Osteocyte (in vitro differentiated cells): ENCODE measurements at places on chromosomes 4 and X. TPM values are rescaled to one million over a fixed set of nuclear protein-coding genes. Genes with fewer than 3 reads are reported as not detected.

GRCh38 chr4:22514481-22514880, 1.4 kb downstream of the ADGRA3 start:
- DNase-seq, result no peak
- H3K27me3 ChIP-seq, result no peaks in the 10 kb centered on the region
- no peaks in the 10 kb centered on the region for H3K36me3 ChIP-seq
- peak overlapping the region; percentile 92 for H3K27ac ChIP-seq
- peak overlapping the region; percentile 96 for H3K4me3 ChIP-seq
- H3K4me1 ChIP-seq, result peaks cover 25% of the 10 kb centered on the region

DNA sequence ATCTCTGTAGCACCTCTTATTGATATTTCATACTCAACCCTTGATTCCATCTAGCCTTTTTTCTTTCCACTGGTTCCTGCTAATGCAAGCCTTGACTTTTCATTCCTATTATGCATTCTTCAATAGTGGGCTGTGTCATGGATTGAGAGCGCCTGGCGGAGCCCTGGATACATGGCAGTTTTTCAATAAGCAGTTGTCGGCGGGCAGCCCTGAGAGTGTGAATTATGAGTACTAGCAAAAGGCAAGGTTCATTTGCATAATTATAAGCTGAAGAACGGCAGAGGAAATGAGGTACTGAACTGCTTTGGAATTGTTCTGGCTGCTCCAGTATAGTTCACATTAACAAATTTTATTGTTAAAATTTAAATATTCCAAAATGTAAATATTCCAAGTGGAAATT, 339.7 kb upstream of the VCX start:
- no peak overlapping the region for H3K27ac ChIP-seq
- peaks cover 6% of the 10 kb centered on the region for H3K27me3 ChIP-seq
- H3K4me1 ChIP-seq, result no peaks in the 10 kb centered on the region
- H3K4me3 ChIP-seq, result no peak overlapping the region
- no peak for DNase-seq
- no peaks in the 10 kb centered on the region for H3K36me3 ChIP-seq

GRCh38 chr4:160510928-160511327, 1408.0 kb downstream of the RAPGEF2 start:
- no peak overlapping the region for H3K4me3 ChIP-seq
- DNase-seq, result no peak
- no peaks in the 10 kb centered on the region for H3K4me1 ChIP-seq
- H3K27ac ChIP-seq, result no peak overlapping the region
- H3K27me3 ChIP-seq, result no peaks in the 10 kb centered on the region
- no peaks in the 10 kb centered on the region for H3K36me3 ChIP-seq

- no peak overlapping the region for H3K4me3 ChIP-seq
- peaks cover 19% of the 10 kb centered on the region for H3K4me1 ChIP-seq
- H3K27ac ChIP-seq, result no peak overlapping the region
Observed at GRCh38 chrX:9829308-9830267, 43.4 kb downstream of the SHROOM2 start.

TAF1 gene
- 32.3 and 33.9 TPM in 2 replicates for total RNA-seq

GRCh38 chr4:188578657-188579056, 439.4 kb downstream of the TRIML1 start:
- no peak overlapping the region for H3K4me3 ChIP-seq
- DNase-seq, result no peak
- no peaks in the 10 kb centered on the region for H3K36me3 ChIP-seq
- H3K4me1 ChIP-seq, result no peaks in the 10 kb centered on the region
- H3K27ac ChIP-seq, result no peak overlapping the region

GRCh38 chr4:113607998-113608397, 153.5 kb downstream of the CAMK2D start:
- DNase-seq, result no peak
- H3K36me3 ChIP-seq, result peaks cover 42% of the 10 kb centered on the region
- H3K4me1 ChIP-seq, result peaks cover 9% of the 10 kb centered on the region
- no peak overlapping the region for H3K4me3 ChIP-seq
- no peak overlapping the region for H3K27ac ChIP-seq

- no peaks in the 10 kb centered on the region for H3K27me3 ChIP-seq
- no peak overlapping the region for H3K4me3 ChIP-seq
- no peak overlapping the region for H3K27ac ChIP-seq
- peaks cover 6% of the 10 kb centered on the region for H3K36me3 ChIP-seq
- no peak for DNase-seq
Observed at GRCh38 chr4:958696-959337, 14.6 kb downstream of the DGKQ start.

RXFP1 gene
- not detected in 2 replicates for total RNA-seq

GRCh38 chr4:153570228-153570973, 104.2 kb downstream of the TMEM131L start:
- peaks cover 9% of the 10 kb centered on the region for H3K4me1 ChIP-seq
- H3K27ac ChIP-seq, result no peak overlapping the region
- no peak for DNase-seq
- no peak overlapping the region for H3K4me3 ChIP-seq
- no peaks in the 10 kb centered on the region for H3K27me3 ChIP-seq

CSAG1 gene
- not detected in 2 replicates for total RNA-seq

TMEM271 gene
- total RNA-seq, result not detected in 2 replicates

GRCh38 chr4:8281519-8282133, 12.1 kb downstream of the HTRA3 start:
- no peak for DNase-seq
- H3K4me1 ChIP-seq, result peaks cover 22% of the 10 kb centered on the region
- H3K4me3 ChIP-seq, result no peak overlapping the region
- H3K27ac ChIP-seq, result no peak overlapping the region
- no peaks in the 10 kb centered on the region for H3K36me3 ChIP-seq
- H3K27me3 ChIP-seq, result no peaks in the 10 kb centered on the region

- DNase-seq, result no peak
- no peak overlapping the region for H3K27ac ChIP-seq
- H3K27me3 ChIP-seq, result no peaks in the 10 kb centered on the region
Observed at GRCh38 chr4:150181536-150181935, 103.3 kb downstream of the DCLK2 start.

GRCh38 chr4:68708566-68708965, 38.1 kb upstream of the UGT2B15 start:
- no peaks in the 10 kb centered on the region for H3K36me3 ChIP-seq
- no peak overlapping the region for H3K27ac ChIP-seq
- no peak for DNase-seq
- no peaks in the 10 kb centered on the region for H3K27me3 ChIP-seq
- no peaks in the 10 kb centered on the region for H3K4me1 ChIP-seq

DNA sequence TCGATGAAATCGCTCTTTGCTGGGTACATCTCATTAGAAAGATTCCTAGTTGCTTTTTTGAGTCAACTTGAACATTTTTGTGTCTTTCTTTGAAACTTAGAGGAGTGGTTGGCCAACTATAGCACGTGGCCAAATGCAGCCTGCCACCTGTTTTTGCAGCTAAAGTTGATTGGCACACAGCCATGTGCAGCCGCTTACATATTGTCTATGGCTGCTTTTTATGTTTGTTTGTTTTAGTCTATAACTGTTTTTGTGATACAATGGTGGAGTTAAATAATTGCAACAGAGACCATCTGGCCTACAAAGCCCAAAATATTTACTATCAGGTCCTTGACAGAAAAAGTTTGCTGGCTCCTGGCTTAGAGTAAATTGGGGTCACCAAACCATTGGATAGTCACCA, 86.3 kb downstream of the CLCN4 start:
- H3K36me3 ChIP-seq, result no peaks in the 10 kb centered on the region
- H3K27me3 ChIP-seq, result no peaks in the 10 kb centered on the region
- H3K4me3 ChIP-seq, result no peak overlapping the region
- no peak overlapping the region for H3K27ac ChIP-seq
- DNase-seq, result no peak

- peaks cover 47% of the 10 kb centered on the region for H3K27me3 ChIP-seq
- DNase-seq, result no peak
- H3K36me3 ChIP-seq, result no peaks in the 10 kb centered on the region
- H3K4me3 ChIP-seq, result no peak overlapping the region
Observed at GRCh38 chr4:76095568-76095967, 21.1 kb downstream of the ART3 start.

DNA sequence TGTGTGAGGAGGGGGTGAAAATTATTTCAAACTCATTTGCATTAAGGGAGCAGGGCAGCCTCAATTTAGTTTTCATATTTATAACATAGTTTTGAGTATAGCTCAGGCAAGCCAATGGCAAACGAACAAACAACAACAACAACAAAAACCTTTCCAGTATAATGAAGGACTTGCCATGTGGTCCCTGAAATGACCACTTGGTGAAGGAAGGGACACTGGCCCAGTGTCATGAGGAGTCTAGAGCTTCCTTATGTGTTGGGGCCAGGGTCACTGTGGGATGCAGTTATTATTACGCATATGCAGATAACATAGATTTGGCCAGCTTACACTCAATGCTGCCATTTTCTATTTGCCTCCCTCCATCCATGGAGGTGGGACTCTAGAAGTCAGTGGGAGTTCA, 23.3 kb downstream of the NKX3-2 start:
- H3K36me3 ChIP-seq, result no peaks in the 10 kb centered on the region
- H3K27me3 ChIP-seq, result peaks cover 40% of the 10 kb centered on the region
- H3K4me1 ChIP-seq, result no peaks in the 10 kb centered on the region
- H3K4me3 ChIP-seq, result no peak overlapping the region

NMU gene
- not detected in 2 replicates for total RNA-seq

DNA sequence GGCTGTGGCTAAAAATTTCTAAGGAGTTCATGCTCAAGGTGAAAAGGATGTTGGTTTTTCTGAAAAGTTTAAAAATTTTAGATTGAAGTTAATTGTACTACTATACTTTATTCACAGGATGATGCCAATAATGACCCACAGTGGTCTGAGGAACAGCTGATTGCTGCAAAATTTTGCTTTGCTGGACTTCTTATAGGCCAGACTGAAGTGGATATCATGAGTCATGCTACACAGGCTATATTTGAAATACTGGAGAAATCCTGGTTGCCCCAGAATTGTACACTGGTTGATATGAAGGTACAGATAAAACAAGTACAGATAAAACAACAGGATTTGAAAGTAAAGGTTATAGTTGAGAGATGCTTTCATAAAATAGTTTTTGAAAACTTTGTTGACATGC, 12.2 kb downstream of the PAICS start:
- no peaks in the 10 kb centered on the region for H3K4me1 ChIP-seq
- no peak for DNase-seq
- H3K27me3 ChIP-seq, result no peaks in the 10 kb centered on the region
- H3K36me3 ChIP-seq, result peaks cover 42% of the 10 kb centered on the region
- no peak overlapping the region for H3K4me3 ChIP-seq

GRCh38 chrX:115562480-115562847, 1.5 kb downstream of the PLS3 start:
- peak overlapping the region; percentile 100 for H3K4me3 ChIP-seq
- DNase-seq, result no peak
- peaks cover 20% of the 10 kb centered on the region for H3K36me3 ChIP-seq

GSX2 gene
- 0.35 and 0.47 TPM in 2 replicates for total RNA-seq

- H3K36me3 ChIP-seq, result no peaks in the 10 kb centered on the region
- no peak overlapping the region for H3K4me3 ChIP-seq
- H3K4me1 ChIP-seq, result no peaks in the 10 kb centered on the region
Observed at GRCh38 chr4:144451766-144452450, 194.0 kb upstream of the HHIP start.

DNA sequence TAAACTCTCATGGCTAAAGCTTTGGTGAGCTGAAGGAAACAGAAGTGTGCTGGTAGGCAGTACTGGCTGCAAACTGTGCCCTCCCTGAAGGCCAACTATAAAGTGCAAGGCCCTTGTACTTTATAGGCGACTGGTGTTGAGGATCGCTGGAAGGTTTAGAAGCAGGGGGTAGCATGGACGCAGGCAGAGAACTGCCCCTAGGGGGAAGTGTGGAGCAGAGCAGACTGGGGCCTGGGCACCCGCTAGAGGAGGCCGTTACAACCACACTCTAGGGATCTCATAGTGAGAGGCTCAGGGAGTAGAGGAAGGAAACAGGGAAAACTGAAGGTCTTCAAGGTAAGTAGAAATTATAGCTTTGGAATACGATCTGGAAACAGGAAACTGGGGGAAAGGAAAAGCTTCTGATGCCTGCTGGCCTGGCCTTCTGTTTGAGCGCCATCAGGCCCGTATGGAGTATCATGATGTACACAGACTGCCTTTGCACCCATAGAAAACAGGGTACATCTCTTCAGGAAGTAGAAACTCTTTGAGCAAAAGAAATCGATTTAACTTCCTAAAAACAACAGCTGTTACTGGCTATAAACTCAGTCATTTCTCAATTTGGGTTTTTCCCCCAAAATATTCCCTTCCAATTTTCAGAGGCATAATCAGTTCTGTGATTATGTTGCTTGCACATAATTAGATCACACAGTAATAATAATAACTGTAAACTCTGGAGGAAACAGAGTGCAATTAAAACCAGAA, 23.9 kb upstream of the TMSB4X start:
- H3K4me3 ChIP-seq, result no peak overlapping the region
- peaks cover 42% of the 10 kb centered on the region for H3K4me1 ChIP-seq
- H3K27me3 ChIP-seq, result no peaks in the 10 kb centered on the region
- H3K27ac ChIP-seq, result peak overlapping the region; percentile 47
- H3K36me3 ChIP-seq, result no peaks in the 10 kb centered on the region

GRCh38 chr4:155468282-155468681, 91.5 kb upstream of the MAP9 start:
- no peak for DNase-seq
- H3K4me3 ChIP-seq, result no peak overlapping the region

RRH gene
- 0.24 TPM in 1 of 2 replicates, not detected in the other for total RNA-seq
